ENCODE measurements at places on chromosomes 3 and 15.

DNA sequence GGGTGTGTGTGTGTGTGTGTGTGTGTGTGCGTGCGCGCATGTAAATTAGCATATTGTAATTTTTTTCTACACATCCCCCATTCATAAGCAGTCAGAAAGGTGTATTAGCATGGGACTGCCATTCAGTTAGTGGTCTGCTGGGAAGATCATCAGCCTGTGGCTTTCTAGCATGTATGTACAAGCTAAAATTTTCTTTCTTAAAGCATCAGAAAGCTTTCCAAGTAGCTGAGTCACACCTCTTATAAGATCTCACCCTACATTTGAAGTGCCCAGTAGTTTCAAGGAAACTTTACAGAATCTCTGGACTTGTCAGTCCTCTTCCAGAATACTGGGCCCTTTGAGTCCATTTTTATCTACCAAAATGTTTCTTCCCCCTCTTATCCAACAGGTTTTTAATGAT, 411.4 kb upstream of the TPRG1 start:
- no peak for DNase-seq

DNA sequence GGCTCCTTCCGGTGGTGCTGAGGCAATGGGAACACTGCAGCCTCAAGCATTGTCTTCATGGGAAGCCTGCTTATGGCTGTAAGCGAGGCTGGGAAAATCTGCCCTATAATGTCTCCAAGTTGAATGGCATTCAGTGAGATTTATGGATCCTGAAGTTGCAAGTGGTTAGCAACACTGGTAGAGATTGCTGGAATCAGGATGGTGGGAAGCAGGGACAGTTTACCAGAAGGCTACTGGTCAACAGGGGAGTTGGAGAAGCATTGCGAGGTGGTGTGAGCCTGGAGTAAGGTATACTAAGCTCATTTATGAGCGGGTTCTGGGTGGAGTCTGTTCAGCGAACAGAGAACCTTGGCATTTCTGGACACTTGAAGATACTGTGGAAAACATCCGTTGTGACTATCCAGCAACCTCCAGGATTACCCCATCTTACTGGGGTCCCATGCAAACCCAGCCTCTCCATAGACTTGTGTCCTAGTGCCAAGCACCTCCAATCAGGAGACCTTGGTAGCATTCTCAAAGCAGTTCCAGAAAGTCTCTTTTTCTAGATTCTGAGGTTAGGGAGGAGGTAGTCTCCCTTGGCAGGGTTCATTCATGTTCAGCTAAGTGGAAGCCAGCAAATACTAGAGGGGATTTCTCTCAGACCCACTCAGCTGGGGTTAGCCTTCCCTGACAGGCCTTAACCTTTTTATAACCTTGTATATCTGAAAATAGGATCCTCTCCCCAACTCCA, 7.3 kb downstream of the RPSA start:
- DNase-seq: no peak

GRCh38 chr3:49339581-49339940, 292 bp downstream of the USP4 start:
- no peak for DNase-seq

DNA sequence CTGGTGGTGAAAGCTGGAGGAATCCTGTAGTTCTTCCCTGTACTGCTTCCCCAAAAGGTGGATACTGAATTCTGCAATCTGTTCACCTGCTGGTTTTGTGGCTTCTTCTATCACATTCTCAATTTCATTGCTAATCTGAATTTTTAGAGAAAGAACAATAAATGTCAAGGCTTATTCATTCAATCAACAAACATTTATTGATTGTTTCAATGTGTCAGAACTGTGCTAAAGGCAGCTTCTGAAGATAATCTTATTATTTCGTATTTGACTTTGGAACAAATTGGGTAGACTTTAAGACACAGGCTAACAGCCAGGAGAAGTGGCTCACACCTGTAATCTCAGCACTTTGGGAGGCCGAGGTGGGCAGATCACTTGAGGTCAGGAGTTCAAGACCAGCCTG, 46.8 kb downstream of the IMPG2 start:
- DNase-seq: no peak

DNA sequence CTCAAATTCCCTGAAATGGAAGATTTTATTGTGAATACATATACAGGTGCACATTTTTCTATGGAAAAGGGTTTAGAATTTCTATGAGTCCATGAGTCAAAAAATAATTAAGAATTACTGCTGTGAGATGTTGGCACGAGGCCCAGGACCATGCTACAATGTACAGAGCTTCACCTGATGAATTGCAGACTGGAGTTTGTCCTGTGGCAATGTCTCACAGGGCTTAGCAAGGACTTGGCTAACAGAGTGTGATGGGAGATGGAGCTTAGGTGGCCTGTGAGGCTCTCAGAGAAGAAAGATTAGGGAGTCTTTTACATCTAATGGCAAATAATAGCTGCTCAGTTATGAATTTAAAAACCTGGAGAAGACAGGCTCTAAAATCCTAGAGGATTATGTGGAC, 219.5 kb upstream of the CBLB start:
- DNase-seq: no peak

DNA sequence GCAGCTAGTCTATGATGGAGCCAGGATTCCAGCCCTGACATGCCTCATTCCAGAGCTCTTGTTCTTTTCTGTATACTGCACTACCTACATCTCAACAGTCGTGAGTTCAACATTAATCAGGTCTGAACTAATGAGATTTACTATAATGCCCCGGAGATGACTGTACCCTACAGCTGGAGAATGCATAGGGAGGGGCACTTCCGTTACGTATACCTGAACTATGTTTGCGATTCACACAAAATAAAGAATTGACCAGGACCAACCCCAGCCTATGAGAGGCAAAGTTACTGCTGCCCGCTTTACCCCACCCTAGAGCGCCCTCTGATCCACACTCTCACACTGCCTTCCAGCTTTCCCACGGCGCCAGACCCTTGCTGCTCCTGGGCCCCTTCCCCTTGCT, 97.0 kb downstream of the IGF2BP2 start:
- DNase-seq: no peak

DNA sequence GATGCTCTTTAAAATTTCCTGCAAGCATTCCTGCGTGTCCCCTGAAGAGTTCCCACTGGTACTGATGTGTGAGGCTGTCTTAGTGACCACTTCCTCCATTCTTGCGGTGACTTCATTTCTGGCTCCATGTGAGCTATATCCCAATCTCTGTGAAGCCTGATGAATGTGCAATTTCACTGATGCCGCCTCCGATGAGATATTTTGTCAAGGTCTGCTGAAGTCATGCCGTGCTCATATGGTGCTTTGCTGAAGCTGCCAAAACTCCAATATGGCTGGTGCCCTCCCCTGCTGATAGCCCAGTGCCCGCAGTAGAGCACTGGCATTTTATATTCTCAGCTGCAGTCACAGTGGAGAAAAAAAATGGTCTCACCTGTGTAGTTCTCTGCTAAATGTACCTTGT, 271.5 kb downstream of the EFHB start:
- DNase-seq: no peak
